Non-pigmented ciliary epithelial cell (primary cell): ENCODE measurements at places on chromosomes 11 and 22.

DNA sequence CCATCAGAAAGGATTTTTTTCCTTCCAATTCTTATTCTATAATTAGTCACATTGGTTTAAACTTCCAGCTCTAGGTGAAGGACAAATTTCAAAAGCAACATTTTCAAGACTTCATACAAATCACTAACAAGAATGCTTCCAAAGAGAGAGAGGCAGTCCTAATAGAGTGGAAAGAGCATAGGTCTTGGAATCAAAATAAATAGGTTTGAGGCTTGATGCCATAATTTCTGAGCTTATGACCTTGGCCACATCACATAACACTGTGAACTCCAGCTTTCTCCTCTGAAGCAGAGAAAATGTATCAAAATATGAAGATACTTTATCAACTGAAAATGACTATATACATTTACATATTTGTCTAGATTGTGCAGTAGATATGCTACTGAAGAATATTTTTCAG, 246.8 kb downstream of the GRM5 start:
- no peak for DNase-seq

DNA sequence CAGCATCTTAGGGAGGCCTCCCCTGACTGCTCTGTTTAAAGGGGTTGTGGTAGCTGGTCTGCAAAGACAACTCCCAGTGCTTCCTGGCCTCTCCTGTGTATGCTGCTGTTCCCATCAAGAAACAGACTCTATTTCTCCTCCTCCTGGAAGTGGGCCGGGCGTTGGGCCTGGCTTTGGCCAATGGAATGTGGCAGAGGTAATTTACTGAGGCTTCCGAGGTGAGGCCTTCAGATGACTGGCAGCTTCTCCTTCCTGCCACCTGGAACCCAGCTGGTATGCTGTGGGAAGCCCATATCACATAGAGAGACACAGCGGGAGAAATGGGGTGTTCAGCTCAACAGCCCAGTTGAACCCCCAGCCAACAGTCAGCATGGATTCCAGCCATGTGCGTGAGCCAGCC, 25.1 kb upstream of the EIF3D start:
- DNase-seq: no peak

DNA sequence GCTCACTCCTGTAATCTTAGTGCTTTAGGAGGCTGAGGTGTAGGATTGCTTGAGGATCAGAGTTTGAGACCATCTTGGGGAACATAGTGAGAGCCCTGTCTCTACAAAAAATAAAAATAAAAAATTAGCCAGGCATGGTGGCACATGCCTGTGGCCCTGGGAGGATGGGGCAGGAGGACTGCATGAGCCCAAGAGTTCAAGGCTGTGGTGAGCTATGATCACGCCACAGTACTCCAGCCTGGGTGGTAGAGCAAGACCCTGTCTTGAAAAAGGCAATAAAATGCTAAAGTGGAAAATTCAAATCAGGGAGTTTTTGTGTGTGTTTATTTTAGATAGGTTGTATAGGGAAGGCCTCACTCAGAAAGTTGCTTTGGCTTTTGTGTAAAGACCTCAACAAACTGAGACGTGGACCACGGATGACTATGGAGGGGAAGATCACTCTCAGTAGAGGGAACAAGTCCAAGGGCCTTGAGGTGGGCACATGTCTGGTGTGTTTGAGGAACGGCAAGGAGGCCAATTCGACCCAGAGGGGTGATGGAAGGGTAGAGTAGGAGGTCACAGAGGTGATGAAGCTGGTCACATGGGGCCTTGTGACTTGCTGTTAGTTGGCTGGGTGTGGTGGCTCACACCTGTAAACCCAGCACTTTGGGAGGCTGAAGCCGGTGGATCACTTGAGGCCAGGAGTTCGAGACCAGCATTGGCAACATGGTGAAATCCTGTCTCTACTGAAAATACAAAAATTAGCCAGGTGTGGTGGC, 35.7 kb downstream of the WEE1 start:
- DNase-seq: no peak

GRCh38 chr11:125223901-125224361, 59.4 kb downstream of the PKNOX2 start:
- no peak for DNase-seq

GRCh38 chr11:45859661-45860140, 12.4 kb downstream of the CRY2 start:
- DNase-seq: peak; percentile 69

- DNase-seq: no peak
These were observed 72.8 kb downstream of the CHST1 start for GRCh38 chr11:45592636-45593035.

- DNase-seq: no peak
These were observed 27.9 kb downstream of the PARVB start for GRCh38 chr22:44051961-44052360.

DNA sequence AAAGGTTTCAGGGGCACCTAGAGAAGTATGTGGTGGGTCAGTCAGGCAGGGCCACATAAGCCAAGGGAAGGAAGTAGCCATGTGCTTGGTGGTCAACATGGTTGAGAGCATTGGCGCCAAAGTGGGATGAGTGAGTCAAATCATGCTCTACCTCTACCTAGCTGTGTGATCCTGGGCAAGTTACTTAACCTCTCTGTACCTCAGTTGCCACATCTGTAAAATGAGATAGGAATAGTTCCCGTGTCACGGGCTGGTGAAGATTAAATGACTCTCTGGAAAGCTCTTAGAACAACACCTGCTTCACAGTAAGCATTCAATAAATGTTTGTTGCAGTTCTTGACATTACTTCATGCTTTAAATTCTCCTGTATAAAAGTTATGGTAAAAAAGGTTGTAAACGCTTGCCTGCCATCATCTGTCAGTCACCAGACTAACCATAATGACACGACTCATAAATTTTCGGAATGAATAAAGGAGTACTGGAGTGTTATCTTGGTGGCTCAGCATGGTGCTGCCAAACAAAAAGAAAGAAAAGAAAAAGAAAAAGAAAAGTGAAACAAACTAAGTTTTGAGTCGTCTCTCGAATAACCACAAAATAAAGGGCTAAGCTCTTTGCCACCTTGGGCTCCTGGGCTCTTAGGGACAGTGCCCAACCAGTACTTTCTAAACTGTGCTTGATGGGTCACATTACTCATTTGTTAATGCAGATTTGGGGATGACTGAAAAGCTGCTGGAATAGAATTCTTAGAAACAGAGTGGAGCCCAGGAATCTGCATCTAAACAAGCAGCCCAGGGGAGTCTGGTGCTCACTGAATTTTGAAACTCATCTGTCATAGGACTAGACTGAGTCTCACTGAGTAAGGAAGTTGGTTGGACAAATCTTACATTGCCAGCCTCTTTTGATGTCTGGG, 107.6 kb downstream of the LDLRAD3 start:
- no peak for DNase-seq

DNA sequence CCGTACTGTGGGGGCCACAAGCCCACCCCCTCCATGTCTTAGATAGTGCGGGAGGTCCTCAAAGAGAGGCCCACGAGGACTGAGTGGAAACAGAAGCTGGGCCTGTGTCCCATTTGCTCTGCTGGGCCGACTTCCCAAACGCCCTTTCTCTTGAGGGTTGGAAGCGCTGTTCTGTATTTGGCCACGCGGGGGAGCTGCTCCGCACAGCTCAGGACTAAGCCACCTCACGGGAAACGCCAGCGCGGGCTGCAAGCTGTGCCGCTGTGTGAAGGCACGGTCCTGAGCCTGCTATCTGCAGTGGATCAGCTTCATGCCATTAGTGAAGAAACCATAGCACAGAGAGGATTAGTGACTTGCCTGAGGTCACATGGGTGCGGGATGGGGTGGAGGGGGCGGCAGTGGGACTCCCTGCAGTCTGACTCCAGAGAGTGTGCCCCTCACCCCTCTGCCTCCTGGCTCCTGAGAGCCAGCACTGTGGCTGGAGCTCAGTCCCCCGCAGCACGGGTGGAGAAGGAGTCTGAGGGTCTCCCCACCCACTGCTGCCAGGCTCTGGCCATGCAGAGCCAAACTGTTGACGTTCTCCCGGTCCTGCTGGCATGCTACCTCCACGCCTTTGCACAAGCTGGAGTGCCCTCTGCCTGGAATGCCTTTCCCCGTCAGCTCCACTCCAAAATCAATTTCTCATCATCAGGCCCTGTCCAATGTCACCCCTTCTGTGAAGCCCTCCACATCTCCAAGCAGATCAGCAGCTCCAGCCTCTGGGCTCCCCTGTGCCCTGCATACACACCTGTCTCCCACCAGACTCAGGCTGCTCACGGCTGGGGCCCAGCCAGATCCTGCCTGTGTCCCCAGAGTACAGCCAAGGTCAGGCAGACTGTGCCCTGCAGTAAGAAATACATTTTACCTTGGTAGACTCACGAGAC, 51.5 kb upstream of the LRRC32 start:
- DNase-seq: peak; percentile 23

GRCh38 chr11:118060869-118061268, 16.0 kb upstream of the TMPRSS4 start:
- no peak for DNase-seq

DNA sequence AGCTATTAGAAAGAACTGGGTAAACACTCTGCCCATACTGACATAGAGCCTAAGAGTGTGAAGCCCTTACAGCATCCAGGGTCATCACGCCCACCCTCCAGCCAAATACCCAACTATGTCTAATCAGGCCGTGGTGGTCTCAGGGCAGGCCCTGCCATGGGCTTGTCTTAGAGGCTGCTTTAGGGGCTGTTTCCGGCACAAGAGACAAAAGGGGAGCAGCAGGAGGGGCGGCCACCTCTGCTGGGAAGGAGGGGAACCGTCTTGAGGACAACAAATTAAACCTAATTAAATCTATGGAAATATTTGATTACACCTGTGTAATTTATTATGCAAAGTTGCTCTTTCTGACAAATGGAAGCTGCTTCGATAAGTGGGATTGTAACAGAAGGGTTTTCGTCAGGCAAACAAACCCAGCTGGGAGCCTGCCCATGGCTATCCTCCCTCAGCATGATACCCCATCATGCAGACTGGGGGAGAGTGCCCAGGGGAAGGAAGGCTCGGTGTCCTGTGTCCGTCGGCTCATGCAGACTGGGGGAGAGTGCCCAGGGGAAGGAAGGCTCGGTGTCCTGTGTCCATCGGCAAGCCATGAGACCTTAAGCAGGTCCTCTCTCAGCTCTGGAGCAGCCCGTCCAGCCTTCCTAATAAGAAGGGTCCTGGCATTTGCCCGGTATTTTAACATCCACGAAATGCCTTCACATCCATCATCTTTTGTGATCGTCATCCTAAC, 163.6 kb upstream of the B3GAT1 start:
- DNase-seq: no peak

GRCh38 chr11:60924110-60924905, at the start of gene TMEM132A:
TMEM132A (plus strand) TSS chr11:60924460; CDS start chr11:60924634, 174 bp downstream.
- no peak for DNase-seq

- DNase-seq: no peak
These were observed 184.2 kb downstream of the FAM76B start for GRCh38 chr11:95605271-95605940.

- no peak for DNase-seq
These were observed 157.6 kb upstream of the FAT3 start for GRCh38 chr11:92067016-92067415.

GRCh38 chr22:49657275-49657973, 170.2 kb downstream of the BRD1 start:
- DNase-seq: no peak

GRCh38 chr22:48089601-48090331, 1327.3 kb downstream of the TBC1D22A start:
- no peak for DNase-seq

DNA sequence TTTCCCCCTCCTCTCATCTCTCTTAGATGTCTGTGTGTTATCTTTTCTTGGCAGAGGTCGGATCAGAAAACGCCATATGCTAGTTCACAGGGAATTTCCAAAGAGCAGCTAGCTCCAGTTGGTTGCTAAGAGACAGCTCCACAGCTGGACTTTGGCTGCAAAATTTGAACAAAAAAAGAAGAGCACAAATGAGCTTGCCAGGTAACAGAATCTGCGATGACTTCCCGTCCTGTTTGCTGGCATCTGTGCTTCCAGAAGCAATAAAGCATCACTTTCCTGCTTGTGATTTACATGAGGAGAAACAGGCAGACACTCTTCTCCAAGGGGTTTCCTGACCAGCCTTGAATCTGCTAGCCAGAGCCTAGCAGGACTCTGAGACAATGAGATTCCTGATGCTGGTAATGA, 596.0 kb upstream of the B3GAT1 start:
- no peak for DNase-seq

DNA sequence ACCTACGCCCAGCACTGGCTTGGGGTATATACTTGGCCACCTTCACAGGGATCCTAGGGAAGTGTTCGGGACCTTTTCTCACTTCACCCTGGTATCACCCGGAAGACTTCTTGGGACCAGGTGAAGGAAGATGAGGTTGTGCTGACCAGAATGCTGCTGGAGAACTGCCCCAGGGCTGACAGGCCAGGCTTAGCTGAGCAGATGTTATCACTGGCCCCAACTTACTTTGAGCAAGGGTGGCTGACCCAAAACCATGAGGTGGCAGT, 4.5 kb downstream of the FTH1 start:
- no peak for DNase-seq

GRCh38 chr11:70445605-70446004, 47.3 kb downstream of the CTTN start:
- no peak for DNase-seq

GRCh38 chr11:45590743-45591142, 74.7 kb downstream of the CHST1 start:
- DNase-seq: no peak

DNA sequence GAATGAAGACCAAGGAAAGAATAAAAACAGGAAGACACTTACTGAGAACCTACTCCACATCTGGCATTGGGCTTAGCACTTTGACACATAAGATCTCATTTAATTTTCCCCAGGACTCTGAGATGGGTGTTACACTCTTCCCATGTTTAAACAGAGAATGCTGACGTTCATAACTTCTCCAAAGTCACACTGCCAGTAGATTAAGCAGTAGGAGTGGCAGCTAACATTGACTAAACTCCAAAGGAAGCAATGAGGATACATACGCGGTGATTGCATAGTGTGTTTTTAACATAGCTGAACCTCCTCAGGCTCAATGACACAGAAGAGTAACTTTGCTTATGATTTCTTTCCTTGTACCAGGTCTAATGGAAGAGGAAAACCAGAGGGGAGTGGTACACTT, 14.5 kb upstream of the OR10V1 start:
- DNase-seq: no peak

DNA sequence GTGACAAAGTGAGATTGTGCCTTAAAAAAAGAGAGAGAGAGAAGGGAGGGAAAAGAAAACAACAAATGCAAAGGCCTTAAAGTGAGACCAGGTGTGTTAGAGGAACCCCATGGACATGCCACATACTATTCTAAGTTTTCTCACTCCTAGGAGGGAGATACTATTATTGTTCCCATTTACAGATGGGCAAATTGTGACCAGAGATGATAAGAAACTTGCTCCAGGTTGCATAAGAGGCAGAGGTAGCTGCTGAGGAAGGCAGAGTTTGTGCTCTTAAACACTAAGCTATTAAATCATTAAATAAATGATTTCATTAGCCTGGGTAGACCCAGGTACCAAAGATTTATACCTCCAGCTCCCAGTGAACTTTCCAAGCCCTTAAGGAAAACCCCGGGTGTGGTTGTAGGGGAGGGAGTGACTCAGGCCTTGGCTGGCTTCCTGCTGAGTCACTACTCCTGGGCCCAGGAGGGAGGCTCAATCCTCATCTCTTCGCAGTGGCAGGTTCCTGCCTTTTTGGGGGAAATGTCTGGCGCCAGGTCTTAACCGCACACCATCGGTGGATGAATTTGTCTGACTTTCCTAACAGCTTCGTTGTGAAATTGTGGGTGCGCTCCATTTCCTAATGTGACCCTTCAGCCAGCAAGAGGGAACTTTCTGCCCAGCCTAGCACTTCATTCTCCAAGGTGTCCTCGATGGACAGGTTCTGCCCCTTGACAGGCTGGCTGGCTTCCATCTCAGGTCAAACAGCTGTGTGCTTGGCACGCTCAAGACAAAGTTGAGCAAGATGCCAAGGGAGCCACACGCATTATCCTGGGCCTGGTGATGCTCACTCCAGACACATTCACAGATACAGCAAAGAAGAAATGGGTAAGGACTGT, 33.4 kb upstream of the PTPRJ start:
- DNase-seq: peak; percentile 76

- no peak for DNase-seq
These were observed 13.0 kb downstream of the GALNT18 start for GRCh38 chr11:11608783-11609232.
